ENCODE measurements at places on chromosomes 2 and 18. TPM values are rescaled to one million over a fixed set of nuclear protein-coding genes. Genes with fewer than 3 reads are reported as not detected.

DNA sequence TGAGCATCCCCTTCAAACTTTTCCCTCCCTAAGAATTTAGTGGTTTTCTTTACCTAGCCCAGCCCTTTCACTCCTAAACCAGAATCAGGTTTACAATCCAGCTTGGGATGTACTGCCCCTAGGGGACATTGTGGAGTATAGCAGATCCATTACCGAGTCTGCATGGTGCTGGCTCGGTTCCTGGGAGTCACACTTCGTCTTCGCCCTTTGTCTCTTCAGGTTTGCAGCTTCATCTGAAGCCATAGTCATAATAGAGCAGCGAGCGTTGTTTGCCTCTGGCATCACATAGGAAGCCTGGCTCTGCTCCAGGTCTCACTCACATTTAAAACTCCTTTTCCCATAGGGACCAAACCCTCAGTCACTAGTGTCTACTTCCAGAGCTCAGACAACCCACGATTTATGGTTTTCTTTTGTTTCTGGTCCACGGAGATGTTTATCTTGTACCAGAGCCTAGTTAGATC is 16.8 kb upstream of the LYPD6 start:
- peak; percentile 35 for DNase-seq

- peak; percentile 30 for DNase-seq
Observed at GRCh38 chr2:103789381-103790095, 1027.7 kb downstream of the TMEM182 start.

GRCh38 chr18:29979881-29980280 is 1062.7 kb downstream of the DSC3 start:
- DNase-seq = no peak

GRCh38 chr2:232925153-232925820 is 55.2 kb downstream of the SNORC start:
- no peak for DNase-seq

DNA sequence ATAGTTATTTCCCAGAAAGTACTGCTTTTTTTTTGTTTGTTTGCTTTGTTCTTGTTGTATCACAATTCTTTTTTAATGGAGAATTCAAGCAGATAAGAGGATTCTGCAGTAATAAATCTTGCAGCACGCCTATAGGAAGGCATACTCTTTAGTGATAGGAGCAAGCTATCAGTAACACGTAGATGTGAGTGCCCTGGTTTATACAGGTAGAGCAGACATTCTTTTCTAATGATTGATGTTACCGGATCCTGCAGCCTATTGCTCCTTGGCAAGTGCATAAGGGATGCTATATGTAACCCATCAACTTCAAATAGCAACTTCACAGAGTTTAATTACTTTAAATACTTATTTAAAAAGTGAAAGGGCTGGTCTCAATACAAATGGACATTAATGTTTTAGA is 834.2 kb upstream of the GCFC2 start:
- no peak for DNase-seq

DNA sequence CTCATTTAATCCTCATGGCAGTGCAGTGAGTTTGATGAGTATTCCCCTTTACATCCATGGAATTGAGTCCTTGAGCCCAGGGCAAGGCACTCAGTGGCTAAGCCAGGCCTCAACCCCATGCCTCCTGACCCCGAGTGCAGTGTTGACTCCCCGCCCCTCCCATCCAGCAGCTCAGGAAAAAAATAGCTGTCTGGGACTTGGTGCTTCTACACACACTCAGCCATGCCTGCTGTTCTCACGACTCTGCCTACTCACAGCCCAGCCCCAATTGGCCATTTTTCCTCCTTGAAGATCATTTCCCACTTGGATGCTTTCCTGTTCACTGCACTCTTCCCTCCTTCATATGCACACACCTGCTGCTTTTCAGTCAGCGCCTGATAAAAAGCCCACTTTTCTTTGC is 8.8 kb downstream of the FOSL2 start:
- DNase-seq = no peak

GRCh38 chr18:58235001-58235436 is 191.0 kb downstream of the NEDD4L start:
- peak; percentile 65 for DNase-seq

DNA sequence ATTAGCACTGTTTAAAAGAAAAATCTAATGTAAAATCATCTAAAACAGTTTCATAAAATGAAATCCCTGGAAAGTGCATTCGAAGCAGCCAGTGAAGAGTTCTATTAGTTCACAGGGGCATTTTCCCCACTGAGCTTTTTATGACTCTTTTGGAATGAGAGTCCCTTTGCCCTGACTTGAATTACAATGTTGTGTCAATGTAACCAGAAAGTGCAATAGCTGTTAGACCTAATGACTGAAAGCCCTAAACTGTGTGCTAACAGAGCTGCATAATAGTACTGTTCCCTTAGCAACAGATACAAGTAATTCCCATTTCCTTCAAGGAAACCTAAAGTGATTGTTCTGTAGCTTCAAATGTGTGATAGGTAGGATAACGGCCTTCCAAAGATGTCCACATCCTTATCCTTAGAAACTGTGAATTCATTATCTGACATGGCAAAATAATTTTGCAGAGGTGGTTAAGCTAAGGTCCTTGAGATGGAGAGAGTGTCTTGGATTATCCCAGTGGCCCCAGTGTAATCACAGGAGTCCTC is 134.4 kb downstream of the L3MBTL4 start:
- DNase-seq = no peak

DNA sequence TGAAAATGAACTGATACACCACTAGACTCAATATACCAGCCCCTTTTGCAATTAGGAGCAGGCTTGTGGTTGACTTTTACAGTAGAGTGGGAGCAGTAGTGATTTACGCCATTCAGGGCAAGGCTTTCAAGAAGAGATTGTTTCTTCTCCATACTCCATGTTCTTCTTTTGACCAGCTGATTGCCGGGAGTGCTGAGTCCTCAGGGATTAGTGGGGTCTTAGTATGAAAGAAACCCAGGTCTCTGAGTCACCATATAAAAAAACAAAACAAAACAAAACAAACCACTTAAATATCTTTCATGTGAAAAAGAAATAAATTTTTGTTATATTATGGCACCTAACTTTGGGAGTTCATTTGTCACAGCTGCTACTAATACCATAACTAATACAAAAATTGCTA is 465.6 kb upstream of the TRIB2 start:
- no peak for DNase-seq

- peak; percentile 16 for DNase-seq
Observed at GRCh38 chr2:44171018-44171417, 2.3 kb downstream of the PPM1B start.

GRCh38 chr2:102116630-102117471 is 25.7 kb upstream of the IL1R1 start:
- no peak for DNase-seq

DNA sequence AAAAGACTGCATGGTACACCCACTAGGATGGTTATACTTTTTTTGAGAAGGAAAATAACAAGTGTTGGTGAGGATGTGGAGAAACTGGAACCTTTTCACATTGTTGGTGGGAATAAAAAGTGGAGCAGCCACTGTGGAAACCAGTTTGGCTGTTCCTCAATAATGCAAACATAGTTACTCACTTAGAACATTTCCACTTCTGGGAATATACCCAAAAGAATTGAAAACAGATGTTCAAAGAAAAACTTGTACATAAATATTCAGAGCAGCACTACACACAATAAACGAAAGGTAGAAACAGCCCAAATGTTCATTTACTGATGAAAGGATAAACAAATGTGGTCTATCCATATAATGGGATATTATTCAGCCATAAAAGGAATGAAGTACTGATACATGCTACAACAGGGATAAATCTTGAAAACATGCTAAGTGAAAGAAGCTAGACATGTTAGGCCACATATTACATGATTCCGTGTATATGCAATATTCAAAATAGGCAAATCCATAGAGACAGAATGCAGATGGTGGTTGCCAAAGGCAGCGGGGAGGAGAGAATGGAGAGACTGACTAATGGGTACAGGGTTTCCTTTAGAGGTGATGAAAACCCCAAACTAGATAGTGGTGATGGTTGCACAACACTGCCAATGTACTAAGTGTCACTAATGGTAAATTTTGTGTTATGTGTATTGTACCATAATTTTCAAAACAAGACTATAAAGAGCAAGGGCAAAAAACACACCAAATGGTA is 20.9 kb upstream of the LMAN1 start:
- DNase-seq = no peak

DNA sequence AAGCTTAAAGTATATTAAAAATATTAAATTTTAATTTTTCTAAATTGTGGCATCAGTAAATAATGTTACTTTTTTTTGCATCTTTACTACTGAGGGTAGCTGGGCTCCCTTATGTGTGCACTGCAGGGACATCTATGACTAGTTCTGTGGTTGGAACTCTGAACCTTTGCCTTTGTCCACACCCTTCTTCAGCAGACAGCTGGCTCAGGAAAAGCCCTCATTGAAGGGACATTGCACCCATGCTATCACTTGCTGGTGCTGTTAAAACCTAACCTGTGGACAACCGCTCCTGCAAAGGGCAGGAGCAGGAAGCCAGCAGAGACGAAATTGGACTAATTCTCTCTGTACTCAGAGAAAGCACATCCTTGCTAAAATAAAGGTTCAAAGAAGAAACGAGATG is 30.1 kb downstream of the MOCOS start:
- DNase-seq = no peak

DNA sequence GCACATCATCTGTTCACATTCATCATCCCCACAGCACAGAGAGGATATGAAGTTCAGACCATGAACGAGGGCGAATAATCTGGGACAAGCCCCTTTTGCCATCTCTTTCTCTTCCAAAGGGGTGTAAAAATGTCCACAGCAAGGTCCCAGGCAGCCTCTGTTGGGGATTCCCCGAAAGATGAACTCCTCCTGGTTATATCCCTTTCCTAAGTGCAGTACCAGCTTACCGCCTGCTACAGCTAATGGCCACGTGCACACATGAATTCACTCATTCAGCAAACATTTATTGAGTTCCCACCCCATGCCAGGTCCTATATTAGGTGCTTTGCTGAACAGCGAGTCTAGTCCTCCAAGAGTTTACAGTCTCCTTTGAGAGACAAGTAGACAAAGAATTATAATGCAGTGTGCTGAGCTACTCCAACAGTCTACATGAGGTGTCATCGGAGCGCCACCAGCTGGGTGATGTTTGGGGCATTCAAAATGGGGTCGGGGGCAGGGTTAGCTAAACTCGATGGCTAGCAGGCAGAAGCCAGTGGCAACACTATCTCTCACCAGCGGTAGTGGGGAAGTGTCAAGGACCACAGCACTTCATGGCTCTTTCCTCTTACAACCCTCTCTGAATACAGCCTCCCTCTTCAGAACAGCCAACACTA is 228.9 kb downstream of the TMEM163 start:
- no peak for DNase-seq

DNA sequence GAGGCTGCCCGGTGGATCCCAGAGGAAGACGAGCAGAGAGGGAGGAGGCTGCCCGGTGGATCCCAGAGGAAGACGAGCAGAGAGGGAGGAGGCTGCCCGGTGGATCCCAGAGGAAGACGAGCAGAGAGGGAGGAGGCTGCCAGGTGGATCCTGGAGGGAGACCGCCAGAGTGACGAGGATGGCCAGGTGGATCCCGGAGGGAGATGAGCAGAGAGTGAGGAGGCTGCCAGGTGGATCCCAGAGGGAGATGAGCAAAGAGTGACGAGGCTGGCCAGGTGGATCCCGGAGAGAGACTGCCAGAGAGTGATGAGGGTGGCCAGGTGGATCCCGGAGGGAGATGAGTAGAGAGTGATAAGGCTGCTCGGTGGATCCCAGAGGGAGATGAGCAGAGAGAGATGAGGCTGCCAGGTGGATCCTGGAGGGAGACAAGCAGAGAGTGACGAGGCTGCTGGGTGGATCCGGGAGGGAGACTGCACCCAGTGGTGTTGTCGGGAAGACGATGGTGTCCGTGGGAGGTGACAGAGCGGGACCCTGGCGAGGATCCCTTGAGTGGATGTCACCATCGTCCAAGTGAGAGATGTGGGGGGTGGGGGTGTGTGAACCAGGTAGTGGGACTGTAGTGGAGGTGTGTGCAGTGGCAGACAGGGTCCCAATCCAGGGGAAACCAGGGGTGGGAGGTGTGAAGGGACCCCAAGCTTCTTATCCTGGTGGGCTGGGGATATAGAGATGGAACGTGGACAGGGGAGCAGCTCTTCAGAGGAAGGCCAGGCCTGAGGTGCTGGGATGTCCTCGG is 22.3 kb downstream of the DCDC2C start:
- no peak for DNase-seq

DNA sequence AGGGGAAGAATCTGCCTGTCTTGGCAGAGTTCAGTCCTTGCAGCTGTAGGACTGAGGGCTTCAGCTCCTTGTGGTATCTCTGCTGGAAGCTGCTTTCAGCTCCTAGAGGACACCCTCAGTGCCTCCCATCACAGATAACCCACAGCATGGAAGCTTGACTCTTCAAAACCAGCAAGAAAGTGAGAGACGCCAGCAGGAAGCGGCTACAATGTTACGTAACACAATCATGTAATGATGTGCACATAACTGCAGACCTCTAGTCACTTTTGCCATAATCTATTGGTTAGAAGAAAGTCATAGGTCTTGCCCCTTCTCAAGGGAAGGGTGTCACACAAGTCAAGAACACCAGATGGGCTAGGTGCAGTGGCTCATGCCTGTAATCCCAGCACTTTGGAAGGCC is 69.1 kb upstream of the AFF3 start:
- DNase-seq = no peak

- DNase-seq = no peak
Observed at GRCh38 chr2:68091439-68092034, 28.7 kb upstream of the C1D start.

DNA sequence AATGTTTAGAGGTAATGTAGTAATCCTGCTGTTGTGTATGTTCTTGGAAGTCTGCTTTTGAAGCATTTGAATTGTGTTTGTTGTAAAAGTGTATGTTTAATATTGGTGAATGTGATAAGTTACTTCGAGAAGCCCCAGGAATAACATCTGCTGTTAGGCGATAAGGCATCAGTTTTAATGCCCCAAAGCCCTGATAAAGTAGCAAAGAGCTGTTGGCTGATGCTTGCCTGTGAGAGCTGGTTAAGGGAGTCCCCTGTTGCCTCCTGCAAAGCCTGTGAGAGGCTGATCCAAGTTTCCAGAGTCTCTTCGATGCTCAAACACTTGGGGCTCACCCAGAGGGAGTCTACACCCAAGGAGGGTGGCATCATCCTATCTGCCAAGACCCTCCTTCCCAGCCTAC is 110.3 kb downstream of the RNF152 start:
- no peak for DNase-seq

- no peak for DNase-seq
Observed at GRCh38 chr18:61765097-61765496, 127.7 kb downstream of the RNF152 start.

DNA sequence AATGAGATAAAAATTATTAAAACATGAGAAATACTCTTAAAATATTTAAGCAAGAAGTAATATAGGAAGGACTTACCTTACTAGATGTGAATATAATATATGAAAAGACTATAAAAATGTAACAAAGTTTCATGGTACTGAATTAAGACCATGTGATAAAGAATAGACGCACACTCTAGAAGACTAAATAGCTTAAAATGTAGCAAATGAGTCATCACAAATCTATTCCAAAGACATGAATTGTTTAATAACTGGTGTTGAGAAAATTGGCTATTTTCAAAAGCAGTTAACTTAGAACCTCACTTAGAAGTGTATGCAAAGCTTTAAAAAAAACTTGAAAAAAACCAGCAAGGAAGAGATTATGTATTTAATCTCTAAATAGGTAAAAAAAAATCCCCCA is 64.1 kb downstream of the POLE4 start:
- no peak for DNase-seq

Gene RAX
- total RNA-seq = not detected

Gene RAB3GAP1
- total RNA-seq = 35.0 TPM

Gene ANKRD30BL
- total RNA-seq = not detected

Gene DTNA
- total RNA-seq = 0.14 TPM

Gene RAD51AP2
- total RNA-seq = not detected

Gene SLC23A3
- not detected for total RNA-seq

Gene LIMS3
- total RNA-seq = not detected

Gene PRKRA
- 72.1 TPM for total RNA-seq

Gene NCKAP5
- total RNA-seq = not detected
